Spinal cord (tissue), 10 donors: ENCODE measurements at places on chromosomes 7 and 10. TPM values are rescaled to one million over a fixed set of nuclear protein-coding genes. Genes with fewer than 3 reads are reported as not detected.

NKX2-3 gene
- not detected for polyA plus RNA-seq

CAV2 gene
- 17.2 TPM for polyA plus RNA-seq

ANKRD61 gene
- 0.74 TPM for polyA plus RNA-seq

DPYSL4 gene
- 96.1 TPM for polyA plus RNA-seq

SAMD8 gene
- 36.1 TPM for polyA plus RNA-seq

C10orf90 gene
- polyA plus RNA-seq, result 3.4 TPM

SFRP5 gene
- polyA plus RNA-seq, result 4.1 TPM

TES gene
- 13.1 TPM for polyA plus RNA-seq

CUBN gene
- polyA plus RNA-seq, result 5.7 TPM

FOXK1 gene
- 30.6 TPM for polyA plus RNA-seq

SORCS1 gene
- polyA plus RNA-seq, result 18.1 TPM

POP7 gene
- polyA plus RNA-seq, result 59.3 TPM

GSTO1 gene
- 45.9 TPM for polyA plus RNA-seq

CYP2C9 gene
- polyA plus RNA-seq, result not detected

CCDC7 gene
- 3.5 TPM for polyA plus RNA-seq

AKR1C1 gene
- polyA plus RNA-seq, result 60.3 TPM

GJC3 gene
- polyA plus RNA-seq, result 1.00 TPM
